ENCODE measurements at places on chromosomes 6 and 20.

DNA sequence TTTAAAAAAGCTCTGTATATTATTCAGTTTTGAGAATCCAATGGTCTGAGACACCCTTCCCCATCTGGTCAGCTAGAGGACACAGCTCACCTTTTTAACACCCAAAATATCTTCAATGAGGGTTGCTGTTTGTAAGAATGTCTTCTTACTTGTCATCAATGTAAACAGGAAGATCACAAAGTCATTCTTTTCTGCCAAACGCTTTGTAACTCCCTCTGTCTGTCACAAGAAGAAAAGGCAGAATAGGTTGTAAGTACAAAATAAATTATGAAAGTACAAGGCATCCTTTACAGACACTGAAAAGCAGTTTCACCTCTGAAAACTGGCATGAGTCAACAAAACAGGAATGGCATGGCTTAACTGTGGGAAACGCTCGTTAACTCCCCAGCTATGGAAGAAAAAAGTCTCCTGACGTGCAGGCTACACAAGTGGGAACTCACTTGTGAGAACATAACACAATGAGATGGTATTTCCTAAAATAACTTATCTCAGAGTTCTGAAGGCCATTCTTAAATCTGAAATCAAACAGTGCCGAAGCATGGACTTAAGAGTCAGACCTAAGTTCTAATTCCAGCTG, 42.7 kb downstream of the TRPC4AP start:
- ATAC-seq = no peak

DNA sequence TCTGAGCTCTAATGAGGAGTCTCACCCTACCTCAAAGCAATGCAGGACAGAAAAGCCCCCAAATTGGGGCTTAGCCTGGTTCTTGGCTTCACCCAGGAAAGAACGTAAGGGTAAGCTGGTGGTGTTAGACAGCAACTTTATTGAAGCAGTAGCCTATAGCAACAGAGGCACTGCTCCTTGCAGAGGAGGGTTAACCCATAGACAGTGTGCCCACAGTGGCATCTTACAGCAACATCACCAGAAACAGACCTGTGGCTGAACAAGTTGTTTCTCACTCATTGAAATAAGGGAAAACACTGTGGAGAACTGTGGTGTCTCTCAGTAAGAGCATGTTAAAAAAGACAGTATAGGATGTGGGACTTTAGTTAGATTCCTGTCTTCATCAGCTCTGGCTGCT, 80.4 kb upstream of the SPTLC3 start:
- peak; percentile 29 for ATAC-seq

GRCh38 chr6:5249451-5250122, 11.2 kb downstream of the LYRM4 start:
- no peak for ATAC-seq

DNA sequence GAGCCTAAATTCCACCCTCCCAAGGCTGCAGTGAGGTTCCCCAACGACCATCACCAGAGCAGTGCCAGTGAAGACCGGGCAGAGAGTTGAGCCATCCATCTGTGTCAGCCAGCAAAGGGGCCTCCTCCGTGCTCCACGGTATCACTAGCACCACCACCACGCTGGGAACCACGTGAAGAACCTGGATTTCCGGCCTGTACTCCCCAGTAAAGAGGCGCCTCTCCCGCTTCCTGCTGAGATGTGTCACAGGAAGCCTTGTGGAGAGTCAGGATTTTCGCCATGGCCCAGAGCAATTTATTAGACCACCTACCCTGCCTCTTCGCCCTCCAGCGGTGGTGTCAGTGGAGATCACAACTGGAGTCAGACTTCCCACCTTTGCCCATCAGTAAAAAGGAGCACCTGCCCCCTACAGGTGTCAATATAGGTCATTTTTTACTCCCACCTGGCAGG, 28.8 kb downstream of the CPXM1 start:
- no peak for ATAC-seq

GRCh38 chr20:3166913-3167342, 6.4 kb downstream of the LZTS3 start:
- no peak for ATAC-seq

- no peak for ATAC-seq
These were observed 614.5 kb upstream of the FLRT3 start for GRCh38 chr20:14951707-14952418.

- no peak for ATAC-seq
These were observed 37.7 kb downstream of the C6orf132 start for GRCh38 chr6:42104804-42105125.

DNA sequence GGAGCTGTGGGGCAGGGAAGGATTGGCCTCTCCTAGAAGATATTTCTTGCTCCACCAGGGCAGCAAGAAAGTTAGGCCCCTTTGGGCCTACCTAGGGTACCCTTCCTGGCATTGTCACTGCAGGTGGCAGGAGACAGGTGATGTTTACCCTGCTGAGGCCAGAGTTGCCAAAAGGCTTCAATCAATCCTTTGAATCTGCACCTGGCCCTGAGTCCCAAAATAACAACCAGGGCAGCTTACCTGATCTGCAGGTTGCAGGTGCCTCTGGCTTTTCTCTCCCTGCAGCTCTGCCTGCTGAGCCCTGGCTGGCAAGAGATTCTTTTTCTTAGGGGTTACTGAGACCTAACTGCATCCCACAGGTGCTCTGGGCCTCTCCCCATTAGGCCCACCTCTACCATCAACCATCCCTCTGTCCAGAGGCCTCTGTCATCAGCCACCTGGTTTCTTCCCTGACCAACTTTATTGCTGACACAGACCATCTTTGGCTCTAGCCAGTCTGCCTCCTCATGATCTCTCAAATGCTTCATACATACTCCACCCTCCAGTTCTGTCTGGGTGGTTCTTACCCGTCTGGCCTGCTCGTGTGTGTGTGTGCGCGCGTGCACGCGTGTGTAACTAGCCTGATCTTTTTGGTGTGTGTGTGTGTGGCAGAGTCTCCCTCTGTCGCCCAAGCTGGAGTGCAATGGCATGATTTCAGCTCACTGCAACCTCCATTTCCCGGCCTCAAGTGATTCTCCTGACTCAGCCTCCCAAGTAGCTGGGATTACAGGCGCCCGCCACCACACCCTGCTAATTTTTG, 13.7 kb downstream of the BCL2L1 start:
- no peak for ATAC-seq

GRCh38 chr6:142800240-142800639, 144.7 kb downstream of the HIVEP2 start:
- ATAC-seq = no peak

- no peak for ATAC-seq
These were observed 553.0 kb upstream of the ADGRB3 start for GRCh38 chr6:68082086-68082485.

- no peak for ATAC-seq
These were observed 37.3 kb downstream of the SH3BGRL2 start for GRCh38 chr6:79668381-79668780.

DNA sequence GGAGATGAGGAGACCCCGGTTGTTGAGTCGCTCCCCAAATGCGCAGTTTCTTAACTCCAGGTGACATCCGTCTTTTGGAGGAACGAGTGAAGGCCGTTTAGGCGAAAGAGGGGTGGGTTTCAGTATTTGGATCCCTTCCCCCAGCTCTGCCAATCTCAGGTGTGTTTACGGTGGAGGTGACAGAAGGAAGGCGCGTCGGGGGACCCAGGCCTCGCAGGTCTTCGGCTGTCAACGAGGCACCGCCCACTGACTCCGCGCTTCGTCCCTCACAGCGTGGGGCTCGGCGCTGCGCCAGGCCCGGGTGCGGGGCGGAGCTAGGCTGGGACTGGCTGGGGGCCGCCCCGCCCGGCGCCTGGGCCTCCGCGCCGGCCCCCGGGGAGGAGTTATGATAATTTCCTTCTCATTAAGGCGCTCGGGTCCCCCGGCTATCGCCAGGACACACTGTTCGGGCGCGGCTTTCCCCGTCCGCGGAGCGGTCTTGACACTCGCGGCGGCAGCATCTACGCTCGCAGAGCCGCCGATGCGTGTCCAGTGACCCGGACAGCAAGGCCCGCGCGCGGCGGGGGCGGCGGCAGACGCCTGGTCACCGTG, at the start of gene TFAP2C:
Gene TFAP2C (plus strand): TSS at position 434 of the 591 bp plus-strand sequence. CDS start 239 bp downstream, outside the sequence.
- peak; percentile 26 for ATAC-seq

- ATAC-seq = no peak
These were observed 66.4 kb downstream of the ANKS1A start for GRCh38 chr6:34955442-34955841.

DNA sequence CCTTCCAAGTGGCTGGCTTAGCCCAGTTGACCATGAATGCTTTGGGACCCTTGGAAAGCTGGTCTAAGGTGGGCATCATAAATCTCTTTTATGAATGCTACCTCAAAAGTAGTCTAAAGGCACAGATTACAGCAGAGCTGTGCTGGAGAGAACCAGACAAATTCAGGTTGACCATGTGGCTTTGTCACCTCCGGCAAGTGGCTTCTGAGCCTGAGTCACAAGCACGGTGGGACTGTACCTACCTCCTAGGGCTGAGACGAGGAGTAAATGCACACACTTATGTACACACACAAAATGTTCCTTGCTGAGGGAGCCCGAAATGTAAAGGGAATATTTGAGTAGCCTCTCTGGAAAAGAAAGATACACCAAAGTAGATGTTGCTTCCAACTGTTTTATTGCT, 155.9 kb downstream of the NFATC2 start:
- ATAC-seq = peak; percentile 94

GRCh38 chr6:80639181-80639629, 532.7 kb downstream of the BCKDHB start:
- no peak for ATAC-seq

DNA sequence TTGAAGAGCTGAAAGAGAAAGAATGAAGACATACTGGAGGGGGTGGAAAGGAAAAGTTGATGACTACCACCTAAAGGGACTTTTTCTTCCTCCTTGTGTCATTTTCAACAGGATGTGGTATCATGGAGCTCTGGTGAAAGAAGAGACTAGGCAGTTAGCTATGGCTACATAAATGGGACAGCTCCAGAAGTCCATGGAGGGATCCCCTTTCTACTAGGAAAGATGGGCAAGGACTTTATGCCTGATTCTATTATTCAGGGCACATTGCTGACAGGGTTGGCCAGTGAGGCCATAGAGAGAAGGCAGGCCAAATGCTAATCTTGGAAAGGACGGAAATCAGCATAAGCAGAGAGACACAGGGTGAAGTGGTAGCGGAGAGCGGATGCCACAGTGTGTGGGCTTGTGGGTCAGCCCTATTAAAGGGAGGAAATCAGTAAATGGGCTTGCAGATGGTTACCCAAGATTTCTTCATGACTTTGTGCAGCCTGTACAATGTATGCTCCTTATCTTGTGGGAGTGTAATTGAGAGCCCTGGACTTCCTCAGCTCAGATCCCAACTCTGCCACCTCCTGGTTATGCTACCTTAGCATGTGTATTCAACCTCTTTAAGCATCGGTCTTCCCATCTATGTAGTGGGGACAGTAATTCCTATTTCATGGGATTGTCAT, 77.4 kb upstream of the TMEM170B start:
- ATAC-seq = peak; percentile 82

GRCh38 chr20:16111852-16112412, 461.3 kb downstream of the KIF16B start:
- ATAC-seq = no peak

DNA sequence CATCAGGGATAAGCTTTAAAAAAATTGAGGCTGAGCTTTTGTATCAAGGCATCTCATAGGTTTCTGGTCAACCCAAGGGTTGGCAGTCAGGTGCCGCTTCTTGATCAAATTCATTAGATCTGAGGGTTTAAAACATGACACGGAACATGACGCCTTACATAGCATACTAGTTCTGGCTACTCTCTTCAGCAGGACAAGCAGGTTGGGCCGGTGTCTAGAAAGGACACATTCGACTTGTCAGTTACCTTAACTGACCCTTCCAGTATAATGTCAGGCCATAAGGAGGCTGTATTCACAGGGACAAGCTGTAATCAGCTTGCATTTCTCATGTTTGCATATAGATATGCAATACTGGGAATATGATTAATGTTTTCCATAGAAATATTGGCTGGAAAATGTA, 65.6 kb downstream of the PHACTR1 start:
- ATAC-seq = no peak

GRCh38 chr6:170108456-170108855, 182.4 kb downstream of the DLL1 start:
- no peak for ATAC-seq

- peak; percentile 40 for ATAC-seq
These were observed 271.2 kb upstream of the PRDM1 start for GRCh38 chr6:105814745-105815536.

Data from activated T-helper 17 cell treated with anti-CD3 and anti-CD28 coated beads, Interleukin-2, amount 50 U/mL, for 72 hours (primary cell).